Heart left ventricle (tissue), 16 donors: ENCODE measurements at places on chromosomes 6 and 20.

- DNase-seq: no peak
Measured at GRCh38 chr6:157880534-157880933, 57.5 kb downstream of the SNX9 start.

DNA sequence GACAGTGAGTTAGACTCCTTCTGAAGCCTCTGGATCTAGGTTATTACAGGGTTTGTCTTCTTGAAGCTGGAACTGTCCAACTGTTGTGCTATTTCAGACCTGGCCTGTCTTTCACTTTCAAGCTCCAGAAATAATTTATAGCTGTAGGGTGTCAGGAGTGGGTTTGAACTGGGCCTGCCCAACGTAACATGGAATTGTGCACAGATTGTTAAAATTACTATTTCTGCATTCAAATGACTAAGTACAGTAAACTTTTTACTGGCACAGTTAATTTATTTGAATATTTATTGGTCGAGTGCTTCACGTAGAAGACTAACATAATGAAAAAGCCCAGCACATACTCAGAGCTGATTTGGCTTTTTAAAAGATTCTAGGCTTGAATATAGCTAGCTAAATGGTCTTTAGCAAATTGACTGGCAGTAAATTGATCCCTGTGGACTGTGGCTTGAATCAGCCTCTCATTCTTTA, 74.3 kb downstream of the ARID1B start:
- no peak for DNase-seq

GRCh38 chr6:20533746-20534294, 437 bp upstream of the CDKAL1 start:
- DNase-seq: no peak

GRCh38 chr20:51574248-51575033, 31.9 kb upstream of the NFATC2 start:
- no peak for DNase-seq

GRCh38 chr6:35170891-35171290, 29.8 kb upstream of the TCP11 start:
- DNase-seq: no peak

DNA sequence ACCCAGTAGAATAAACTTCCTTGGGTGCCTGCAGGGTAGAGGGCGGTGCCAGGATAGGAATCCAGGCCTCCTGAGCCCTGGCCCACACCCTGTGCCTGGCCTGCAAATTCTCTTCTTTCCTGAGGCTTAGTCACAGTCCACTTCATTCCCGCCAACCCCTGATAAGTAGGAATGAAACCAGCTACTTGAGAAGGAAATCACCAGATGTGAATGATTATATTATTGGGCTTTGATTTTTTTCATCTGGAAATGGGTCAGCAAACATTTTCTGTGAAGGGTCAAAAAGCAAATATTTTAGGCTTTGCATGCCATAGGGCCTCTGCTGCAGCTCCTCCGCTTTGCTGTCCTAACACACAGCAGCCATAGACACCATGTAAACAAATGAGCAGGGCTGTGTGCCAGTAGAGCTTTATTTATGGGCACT, 50.2 kb downstream of the STK35 start:
- peak; percentile 45 for DNase-seq

DNA sequence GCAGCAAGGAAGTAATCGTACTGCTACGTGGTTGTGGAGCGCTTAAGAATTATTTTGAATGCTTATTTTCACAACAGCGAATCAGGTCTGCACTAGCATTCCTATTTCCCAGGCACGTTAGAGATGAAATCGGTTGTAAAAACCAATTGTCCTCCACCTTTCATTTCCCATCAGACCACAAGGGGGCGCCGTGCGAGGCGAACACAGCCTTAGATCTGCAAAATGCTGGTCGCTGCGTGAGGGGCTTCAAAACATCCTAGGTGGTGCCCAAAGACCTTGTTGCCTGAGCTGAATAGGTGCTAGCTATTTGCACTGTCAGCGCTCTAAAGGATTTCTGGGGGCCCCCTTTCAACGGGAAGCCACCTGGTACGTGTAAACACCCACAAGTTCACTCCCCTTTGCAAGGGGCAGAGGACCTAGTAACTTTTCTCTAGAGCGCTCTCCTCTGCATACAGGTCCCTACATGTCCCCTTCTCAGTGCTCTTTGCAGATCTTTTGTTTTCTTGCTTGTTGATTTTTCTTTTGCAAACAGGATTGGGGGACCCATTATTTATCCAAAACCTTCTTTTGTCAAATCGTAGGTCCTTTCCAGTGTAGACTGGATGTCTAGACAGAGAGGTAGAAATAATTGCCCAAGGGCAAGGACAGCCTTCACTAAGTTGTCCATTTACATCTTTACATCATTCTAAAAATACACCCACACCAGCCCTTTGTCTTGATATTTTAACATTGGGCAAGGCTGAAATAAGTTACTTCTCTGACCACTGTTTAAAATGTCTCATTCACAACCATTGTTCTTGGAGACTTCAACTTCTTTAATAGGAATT, 59.8 kb downstream of the NEDD9 start:
- peak; percentile 75 for DNase-seq

DNA sequence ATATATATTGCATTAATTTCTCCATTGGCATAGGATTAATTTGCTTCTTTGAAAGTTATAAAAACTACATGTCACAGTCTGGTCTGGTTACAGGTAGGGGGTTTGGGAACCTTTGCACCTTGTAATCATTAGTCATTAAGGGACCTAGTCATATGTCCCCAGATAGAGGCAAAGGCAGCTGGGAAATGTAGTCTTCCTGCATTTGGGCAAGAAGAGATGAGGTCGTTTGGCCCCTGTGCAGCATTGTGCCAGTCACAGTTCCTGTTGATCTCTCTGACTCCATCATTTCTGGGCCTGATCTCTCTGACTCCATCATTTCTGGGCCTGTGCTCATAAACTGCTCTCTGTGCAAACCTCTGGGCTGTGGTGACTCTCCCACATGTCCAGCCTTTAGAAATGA, 73.2 kb downstream of the BCKDHB start:
- no peak for DNase-seq

DNA sequence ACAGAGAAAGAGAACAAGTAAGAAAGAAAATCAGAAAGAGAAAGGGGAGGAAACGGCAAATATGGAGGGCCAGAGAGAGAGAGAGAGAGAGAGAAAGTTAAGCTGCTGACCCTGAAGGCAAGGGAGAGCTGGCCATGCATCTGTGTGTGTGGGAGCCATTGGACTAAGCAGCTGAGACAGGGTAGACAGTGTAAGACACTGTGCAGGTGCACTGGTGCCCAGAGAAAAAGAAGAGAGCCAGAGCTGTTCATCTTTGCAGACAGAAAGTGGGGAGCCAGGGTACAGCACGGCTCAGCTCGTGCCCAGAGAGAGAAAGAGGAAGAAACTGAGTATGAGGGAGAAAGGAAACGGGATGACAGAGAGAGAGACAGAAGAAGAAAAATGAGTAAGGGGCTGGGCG, 24.2 kb upstream of the ZNF318 start:
- no peak for DNase-seq

GRCh38 chr6:168222115-168223043, 97.2 kb downstream of the DACT2 start:
- DNase-seq: no peak

DNA sequence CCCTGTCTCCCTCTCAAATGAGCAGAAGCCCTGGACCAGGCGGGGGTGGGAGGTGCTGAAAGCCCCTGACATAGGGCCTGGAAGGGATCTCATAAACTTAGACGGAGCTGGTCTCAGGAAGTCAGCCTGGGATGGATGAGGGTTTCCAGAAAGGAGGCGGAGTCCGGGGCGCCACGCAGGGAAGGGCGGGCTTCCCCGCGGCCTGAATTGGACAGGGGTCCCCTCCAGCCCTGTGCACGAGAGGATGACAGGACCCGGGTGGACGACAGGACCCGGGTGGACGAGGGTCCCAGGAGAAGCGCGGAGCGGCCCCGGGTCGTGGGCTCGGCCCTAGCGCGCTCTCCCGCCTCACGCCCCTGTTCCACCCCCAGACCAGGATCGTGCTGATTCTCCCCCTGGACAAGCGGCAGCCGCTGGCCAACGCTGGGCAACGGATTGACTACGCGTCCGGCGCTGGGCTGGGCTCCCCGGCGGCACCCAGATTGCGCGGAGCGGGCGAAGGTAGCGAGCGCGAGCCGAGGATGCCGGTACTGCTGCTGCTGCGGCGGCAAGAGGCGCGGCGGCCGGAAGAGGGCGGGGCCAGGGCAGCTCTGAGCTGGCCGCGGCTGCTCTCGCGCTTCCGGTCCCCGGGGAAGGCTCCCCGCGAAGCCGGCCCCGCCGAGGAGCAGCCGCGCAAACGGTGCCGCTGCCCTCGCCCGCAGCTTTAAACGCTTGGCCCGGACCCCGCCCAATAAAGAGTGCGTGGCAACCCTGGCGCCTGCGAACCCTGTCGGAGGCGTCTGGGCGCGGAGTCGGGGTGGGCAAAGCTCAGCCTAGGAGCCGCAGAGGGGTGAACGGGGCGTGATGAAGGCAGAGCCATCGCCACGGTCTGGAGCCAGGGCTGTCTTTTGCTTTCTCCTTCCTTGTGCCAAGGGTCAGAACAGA, 1.3 kb downstream of the C20orf144 start:
- DNase-seq: peak; percentile 93

GRCh38 chr20:37775200-37775599, 81.4 kb downstream of the CTNNBL1 start:
- DNase-seq: no peak

GRCh38 chr6:148671085-148671484, 75.7 kb upstream of the UST start:
- DNase-seq: no peak
